IMR-90 (cell line): ENCODE measurements at places on chromosomes 16 and 17.

DNA sequence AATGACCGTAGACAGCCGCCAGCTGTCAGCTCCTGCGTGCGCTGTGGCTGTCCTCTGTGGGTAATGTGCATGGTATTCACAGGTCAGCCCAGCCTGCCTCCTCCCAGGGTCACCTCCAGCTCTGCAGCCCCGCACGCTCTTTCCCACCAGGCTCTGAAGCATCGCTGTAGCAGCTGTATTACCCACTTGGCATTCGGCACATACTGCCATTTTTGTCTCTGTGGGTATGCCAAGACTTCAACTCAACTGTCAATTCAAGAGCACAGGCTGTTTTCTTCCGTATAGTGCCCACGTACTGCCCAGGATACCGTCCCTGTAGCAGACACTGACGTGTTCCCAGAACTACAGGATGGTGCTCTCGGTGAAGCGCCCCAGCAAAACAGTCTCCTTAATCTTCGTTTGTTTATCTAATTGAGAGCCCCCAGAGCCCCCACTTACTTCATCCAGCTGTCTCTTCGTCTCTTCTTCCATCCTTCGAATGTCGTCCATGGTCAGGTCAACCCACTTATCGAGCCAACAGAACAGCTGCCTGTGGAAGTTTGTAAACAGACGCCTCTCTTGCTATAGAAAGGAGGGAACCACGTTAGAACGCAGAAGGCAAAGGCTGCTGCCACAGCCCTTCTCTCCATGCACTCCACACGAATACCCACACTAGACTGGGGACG is 17.4 kb upstream of the INPP5K start:
- no peak for DNase-seq

GRCh38 chr16:56558024-56558747 is 6.7 kb upstream of the MT4 start:
- peak; percentile 75 for DNase-seq

- DNase-seq: no peak
Measured at GRCh38 chr17:80585890-80586845, 41.5 kb downstream of the RPTOR start.

GRCh38 chr16:68379472-68380347 is 68.6 kb downstream of the SMPD3 start:
- DNase-seq: no peak

DNA sequence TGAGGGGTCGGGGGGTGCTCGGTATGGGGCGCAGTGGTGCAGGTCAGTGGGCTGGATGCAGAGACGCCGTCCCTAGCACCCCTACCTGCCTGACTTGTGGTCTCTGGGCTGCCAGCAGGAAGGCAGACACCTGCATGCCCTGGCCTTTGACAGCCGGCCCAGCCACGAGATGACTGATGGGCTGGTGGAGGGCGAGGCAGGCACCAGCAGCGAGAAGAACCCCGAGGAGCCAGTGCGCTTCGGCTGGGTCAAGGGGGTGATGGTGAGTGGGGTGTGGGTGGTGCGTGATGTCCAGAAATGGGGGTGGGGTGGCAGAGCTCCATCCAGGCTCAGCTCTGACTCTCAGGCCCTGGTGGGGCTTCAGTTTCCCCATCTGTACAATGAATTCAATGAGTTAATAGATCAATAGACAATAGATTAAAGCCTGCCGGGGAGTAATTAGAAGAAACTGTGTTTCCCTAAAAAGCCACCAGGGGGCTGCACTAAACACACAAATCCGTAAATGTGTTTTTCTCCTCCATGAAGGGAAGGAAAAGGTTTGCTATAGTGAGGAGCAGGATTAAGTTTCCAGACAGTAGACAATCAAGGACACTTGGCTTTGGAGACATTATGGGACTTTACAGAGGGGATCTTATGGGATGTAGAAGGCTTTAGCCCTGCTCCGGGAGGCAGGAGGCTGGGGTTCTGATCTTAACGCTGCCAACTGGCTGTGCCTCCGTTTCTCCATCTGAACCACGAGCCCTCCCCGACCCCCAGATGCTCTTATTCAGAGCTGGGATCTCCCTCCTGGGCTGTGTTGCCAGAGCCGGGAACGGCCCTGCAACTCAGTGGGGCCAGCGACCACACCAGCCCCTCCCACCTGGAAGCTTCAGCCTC is 2.2 kb downstream of the SLC12A3 start:
- peak; percentile 67 for DNase-seq

DNA sequence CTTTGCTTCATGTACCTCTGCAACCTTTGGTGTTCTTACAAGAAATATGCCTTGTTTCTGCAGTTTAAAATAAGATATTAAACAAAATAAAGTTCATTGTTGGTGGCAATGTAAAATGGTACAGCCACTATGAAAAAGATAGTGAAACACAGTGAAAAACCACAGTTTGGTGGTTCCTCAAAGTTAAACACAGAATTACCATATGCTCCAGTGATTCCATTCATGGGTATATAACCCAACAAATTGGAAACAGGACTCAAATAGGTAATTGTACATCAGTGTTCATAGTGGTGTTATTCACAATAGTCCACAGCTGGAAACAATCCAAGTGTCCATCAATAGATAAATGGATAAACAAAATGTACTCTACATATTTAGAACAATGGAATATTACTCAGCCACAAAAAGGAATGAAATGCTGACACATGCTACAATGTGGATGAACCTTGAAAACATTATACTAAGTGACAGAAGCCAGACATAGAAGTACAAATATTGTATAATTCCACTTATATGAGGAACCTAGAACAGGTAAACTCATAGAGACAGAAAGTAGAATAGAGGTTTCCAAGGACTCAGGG is 49.2 kb downstream of the CUEDC1 start:
- DNase-seq: no peak

DNA sequence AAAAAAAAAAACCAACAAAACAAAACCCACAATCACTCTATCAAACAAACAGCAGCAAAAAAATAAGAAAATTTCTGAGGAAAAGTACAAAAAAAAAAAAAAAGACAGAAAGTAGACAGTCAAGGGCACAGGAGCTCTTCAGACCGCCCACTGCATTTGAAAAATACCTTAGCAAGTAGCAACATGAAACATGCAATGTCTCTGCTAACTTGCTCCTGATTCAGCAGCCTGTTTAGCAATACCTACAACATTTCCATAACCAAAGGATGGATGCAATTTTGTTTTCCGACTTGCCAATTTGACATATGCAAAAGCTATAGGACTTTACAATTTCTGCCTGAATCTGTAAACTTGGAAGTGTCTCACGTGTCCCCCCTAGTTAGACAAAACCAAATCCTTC is 57.4 kb downstream of the SYNRG start:
- DNase-seq: peak; percentile 34
